CD14-positive monocyte (primary cell): ENCODE measurements at places on chromosomes 7 and 10. TPM values are rescaled to one million over a fixed set of nuclear protein-coding genes. Genes with fewer than 3 reads are reported as not detected.

C7orf57 gene
- polyA plus RNA-seq, result not detected

RTKN2 gene
- 0.07 TPM for polyA plus RNA-seq

ACTL6B gene
- not detected for polyA plus RNA-seq

PHKG1 gene
- not detected for polyA plus RNA-seq

PIP gene
- polyA plus RNA-seq, result not detected

ATP5F1C gene
- polyA plus RNA-seq, result 437 TPM

TMEM270 gene
- not detected for polyA plus RNA-seq

GLRX3 gene
- 78.2 TPM for polyA plus RNA-seq

CUBN gene
- not detected for polyA plus RNA-seq

GALNT11 gene
- polyA plus RNA-seq, result 14.9 and 25.9 TPM in 2 replicates

MOSPD3 gene
- polyA plus RNA-seq, result 12.7 TPM

CDNF gene
- 0.28 TPM for polyA plus RNA-seq

GRCh38 chr10:129846991-129847391 is 117.1 kb downstream of the EBF3 start:
- no peak for DNase-seq

DNA sequence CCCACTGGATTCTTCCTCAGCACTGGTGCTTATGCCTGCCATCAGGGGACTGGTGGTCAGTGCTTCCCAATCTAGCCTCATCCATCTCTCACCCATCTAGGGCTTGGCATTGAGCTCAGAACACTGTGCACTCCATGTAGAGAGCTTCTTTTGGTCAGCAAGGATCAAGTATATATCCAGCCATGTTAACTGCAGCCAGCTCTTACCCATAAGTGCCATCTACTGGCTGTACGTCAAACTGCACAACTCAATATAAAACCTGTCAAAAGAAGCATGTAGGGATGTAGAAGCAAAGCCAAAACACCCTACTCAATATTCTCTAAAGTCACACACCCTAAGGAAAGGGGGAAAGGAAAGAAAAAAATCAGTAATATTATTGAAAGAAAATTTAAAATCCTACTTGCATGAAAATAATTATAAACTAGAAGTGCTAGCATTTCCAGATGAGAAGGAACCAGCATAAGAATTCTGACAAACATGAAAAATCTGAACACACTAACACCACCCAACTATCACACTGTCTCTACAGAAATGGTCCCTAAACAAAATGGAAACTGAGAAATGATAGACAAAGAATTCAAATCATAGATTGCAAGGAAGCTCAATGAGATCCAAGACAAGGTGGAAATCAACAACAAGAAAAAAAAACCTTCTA is 531.1 kb upstream of the STEAP1 start:
- no peak for DNase-seq

GRCh38 chr7:110780712-110781111 is 310.2 kb upstream of the LRRN3 start:
- no peak for DNase-seq

GRCh38 chr10:101110856-101111523 is 20.1 kb upstream of the TLX1 start:
- no peak for DNase-seq

- no peak for DNase-seq
Measured at GRCh38 chr10:101778781-101779543, 3.0 kb upstream of the FGF8 start.

- no peak for DNase-seq
Measured at GRCh38 chr7:57638666-57639065, 188.7 kb downstream of the ZNF716 start.

DNA sequence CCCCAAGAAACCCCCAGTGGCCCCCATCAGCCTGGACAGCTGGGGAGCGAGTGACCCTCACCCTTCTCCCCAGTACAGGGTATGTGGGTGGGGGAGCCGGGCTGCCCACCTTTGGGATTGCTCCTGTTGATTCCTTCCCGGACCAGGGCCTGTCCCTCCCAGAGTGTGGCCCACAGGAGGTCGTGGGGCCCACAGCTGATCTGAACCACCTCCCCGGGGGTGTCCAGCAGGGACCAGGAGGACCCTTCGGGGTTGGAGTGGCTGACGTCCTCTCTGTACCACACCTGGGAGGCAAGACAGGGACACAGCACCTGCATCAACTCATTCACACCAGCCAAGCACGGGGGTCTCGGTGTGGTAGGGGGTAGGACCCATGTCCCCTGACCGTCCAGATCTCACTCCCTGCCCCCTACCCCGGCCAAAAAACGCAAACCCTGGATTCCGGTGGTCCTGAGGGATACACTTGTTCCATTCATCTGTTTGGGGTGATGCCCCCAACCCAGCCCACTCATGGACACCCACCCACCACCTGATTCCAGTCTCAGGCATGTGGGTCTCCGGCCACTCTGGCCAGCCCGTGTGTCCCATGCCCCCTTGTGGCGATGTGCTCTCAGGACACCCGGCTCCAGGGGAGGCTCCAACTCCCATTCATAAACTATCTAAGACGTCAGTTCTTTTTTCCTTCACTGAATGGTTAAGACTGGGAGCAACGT is 10.9 kb downstream of the TECPR1 start:
- DNase-seq, result peak; percentile 21

- DNase-seq, result no peak
Measured at GRCh38 chr10:47056247-47056510, 145.0 kb downstream of the PTPN20 start.

GRCh38 chr10:74822521-74823089 is 3.8 kb upstream of the KAT6B start:
- DNase-seq, result no peak

- peak; percentile 27 for DNase-seq
Measured at GRCh38 chr10:6493521-6494441, 86.3 kb downstream of the PRKCQ start.

DNA sequence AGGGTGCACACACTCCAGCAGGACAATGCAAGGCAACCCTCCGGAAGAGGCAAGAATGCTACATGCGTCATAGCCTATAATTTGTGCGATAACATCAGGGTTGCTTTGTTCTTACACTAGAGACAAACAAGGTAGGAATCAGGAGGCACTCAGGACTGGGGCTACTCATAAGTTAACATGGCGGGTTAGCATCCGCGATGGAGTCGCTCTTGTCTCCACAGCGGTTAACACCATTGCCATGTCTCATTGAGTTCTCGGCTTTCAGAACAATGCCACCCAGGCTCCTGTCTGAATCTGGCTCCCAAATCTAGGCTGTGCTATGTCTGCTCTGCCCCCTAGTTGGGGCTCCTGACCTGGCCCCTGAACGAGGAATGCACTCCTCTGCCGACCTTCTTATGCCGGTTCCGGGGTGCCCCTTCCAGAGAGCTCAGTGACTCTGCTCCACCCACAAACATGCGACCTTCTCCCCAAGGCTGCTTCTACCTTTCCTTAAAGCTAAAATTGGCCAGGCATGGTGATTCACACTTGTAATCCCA is 24.9 kb upstream of the SLF2 start:
- DNase-seq, result no peak

DNA sequence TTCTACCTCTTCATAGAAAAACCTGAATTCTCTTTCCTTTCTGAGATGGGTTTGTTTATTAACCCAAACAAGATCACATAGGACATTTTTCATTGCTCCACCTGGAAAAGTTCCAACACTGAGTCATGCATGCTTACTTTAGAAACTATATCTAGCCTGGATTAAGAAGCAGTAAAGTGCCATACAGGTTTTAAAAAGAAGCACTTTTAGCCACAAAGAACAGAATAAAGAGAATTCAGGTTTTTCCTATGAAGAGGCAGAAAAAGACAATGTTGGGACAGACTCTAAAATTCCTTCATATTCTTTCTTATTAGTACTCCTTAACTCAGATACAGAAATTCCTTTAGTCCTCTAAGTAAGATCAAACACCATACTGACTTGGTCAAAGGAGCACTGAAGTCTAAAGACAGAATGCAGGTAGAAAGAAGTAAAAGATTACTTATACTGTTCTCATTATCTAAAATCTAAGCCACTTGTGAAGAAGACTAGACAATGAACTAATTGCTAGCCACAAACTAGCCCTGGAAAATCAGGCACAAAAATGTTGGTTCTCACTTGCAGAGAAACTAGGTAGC is 241.3 kb downstream of the ANK3 start:
- no peak for DNase-seq

DNA sequence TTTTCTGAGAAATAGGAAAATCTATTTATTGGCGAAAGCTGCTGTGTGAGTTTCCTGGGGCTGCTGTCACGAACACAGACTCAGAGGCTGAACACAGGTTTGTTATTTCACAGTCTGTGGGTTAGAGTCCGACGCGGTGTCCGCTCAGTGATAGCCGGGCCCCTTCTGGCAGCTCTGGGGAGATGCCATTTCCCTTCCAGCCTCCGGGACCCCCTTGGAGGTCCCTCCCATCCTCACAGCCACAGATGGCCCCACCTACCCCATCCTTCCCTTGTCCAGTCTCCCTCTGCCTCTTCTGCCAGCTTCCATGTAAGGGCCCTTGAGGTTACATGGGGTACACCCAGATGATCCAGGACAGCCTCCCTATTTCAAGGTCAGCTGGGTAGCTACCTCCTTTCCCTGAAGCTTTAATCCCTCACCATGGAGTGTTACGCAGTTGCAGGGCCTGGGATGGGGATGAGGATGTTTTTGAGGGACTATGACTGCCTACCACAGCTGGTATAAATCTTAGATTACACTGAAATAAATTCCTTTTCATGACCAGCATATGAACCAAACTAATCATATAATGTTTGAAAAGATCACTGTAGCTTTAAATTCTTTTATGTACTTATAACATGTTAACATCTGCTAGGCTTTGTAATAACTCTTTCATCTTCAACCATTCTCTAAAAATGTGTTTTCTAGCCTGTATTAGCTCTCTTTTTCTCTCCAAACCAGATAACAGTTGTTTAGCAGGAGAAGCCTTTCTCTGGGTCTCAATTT is 98.5 kb downstream of the WDR37 start:
- DNase-seq, result no peak

DNA sequence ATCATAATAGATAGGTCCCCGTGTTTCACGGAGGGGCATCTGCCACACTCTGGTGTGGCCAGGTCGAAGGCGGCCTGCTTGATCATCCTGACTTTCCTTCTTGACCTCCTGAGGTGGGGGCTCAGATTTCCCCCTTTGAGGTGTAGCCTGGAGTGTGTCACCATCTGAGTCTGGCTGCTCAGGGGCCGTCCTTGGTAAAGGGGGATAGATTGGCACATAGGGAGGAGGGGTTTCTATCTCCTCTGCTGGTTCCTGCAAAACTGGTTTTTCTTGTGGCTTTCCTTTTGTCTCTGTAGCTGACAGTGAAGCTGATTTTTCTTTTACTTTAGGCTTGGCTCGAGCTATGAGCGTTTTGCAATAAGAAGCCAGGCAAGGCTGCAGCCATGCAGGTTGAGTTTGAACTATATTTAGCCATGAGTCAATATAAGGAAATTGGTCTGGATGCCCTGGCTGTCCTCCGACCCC is 7.1 kb upstream of the ZNF117 start:
- DNase-seq, result no peak

DNA sequence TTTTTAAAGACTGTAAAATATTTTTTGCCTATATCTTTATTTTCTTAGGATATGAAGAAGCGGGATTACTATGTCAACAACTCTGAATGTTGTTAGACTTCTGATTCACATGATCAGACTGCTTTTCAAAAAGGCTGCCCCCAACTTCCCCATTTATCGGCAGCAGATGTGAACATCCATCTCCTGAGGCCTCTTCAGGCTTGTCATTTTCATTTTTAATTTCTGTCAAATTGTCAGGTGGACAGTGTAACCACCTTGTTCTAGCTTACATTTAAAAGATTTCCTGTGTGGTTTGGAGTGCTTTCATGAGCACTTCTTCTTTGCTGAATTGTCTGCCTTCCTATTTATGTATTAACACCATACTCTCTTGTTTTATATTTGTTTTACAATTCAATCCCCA is 78.8 kb upstream of the GSDME start:
- DNase-seq, result peak; percentile 33

GRCh38 chr7:106639476-106640334 is 21.3 kb downstream of the CCDC71L start:
- peak; percentile 34 for DNase-seq

- no peak for DNase-seq
Measured at GRCh38 chr7:5217851-5218331, 27.9 kb downstream of the WIPI2 start.

- no peak for DNase-seq
Measured at GRCh38 chr10:97508342-97508741, 9.6 kb downstream of the UBTD1 start.

- DNase-seq, result no peak
Measured at GRCh38 chr7:131605280-131605878, 49.0 kb upstream of the PODXL start.

DNA sequence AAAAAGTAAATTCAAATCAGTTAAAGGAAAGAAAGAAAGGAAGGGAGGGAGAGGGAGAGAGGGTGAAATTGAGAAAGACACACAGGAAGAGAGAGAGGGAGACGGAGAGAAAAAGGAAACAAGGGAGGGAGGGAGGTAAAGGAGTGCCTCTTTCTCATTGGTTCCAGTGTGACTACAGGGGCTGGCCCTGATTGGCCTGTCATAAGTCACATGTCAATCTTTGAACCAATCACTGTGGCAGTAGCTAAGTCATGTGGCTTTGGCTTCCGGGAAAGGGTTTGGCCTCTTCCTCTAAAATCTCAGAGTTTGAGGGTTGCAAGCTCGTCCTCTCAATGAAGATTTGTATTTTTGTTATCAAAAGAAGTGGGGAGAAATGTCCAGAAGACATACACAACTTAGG is 150.2 kb downstream of the RAB11FIP2 start:
- DNase-seq, result no peak

GRCh38 chr7:140639366-140640053 is 1.1 kb downstream of the DENND2A start:
- no peak for DNase-seq

DNA sequence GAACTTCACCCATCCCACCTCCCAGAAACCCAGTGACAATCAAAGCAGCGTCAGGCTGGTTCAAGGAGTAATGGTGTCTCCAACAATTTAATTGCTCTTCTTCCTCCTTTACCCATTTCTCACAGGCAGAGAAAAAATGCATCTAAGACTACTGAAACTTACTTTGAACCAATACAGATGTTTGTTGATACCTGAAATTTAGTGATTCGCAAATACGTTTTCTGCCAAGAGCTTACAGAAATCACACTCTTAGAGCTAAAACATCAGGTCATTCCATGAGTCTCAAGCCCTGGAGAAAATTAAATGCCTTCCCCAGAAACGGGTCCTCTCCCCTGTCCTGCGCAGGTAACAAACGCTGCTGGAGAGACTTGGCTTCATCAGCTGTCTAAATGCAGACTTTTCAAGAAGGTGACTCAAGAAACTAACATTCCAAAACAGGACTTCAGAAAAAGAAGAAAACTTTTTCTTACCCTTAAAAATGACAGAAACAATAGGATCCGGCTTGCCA is 443 bp downstream of the MYOF start:
- no peak for DNase-seq

DNA sequence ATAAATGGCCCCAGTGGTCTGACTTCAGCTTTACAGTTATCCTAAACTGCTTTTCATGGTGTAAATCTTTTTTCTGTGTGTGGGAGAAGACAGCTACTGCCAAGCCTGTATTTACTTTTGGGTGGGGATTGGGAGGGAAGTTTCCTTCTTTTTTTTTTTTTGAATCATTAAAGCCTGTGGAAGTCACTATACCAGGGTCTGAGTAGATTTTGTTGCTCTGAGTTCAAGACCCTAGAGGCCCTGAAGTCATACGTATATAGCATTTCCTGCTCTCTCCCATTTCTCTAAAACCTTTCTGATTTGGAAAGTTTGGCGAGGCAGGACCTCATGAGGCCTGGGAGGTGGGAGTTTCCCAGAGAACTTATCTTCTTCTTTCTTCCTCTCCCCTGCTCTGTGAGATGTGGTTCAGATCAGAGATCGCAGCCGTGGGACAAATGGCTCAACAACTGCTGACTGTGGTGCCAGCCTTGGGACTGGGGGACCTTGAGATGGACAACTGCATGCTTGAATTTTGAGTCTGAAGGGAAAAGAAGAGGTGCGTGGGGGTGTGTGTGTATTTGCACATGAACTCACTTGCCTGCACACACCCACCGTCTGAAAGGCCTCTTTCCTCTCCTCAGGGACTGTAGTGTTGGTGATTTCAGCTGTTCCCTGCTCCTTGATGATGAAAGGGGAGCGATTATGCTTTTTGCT is 18.1 kb downstream of the LRMDA start:
- DNase-seq, result no peak
